ENCODE measurements at places on chromosomes 12 and 14.

GRCh38 chr12:9335867-9336266, 127.7 kb upstream of the PZP start:
- DNase-seq = no peak

DNA sequence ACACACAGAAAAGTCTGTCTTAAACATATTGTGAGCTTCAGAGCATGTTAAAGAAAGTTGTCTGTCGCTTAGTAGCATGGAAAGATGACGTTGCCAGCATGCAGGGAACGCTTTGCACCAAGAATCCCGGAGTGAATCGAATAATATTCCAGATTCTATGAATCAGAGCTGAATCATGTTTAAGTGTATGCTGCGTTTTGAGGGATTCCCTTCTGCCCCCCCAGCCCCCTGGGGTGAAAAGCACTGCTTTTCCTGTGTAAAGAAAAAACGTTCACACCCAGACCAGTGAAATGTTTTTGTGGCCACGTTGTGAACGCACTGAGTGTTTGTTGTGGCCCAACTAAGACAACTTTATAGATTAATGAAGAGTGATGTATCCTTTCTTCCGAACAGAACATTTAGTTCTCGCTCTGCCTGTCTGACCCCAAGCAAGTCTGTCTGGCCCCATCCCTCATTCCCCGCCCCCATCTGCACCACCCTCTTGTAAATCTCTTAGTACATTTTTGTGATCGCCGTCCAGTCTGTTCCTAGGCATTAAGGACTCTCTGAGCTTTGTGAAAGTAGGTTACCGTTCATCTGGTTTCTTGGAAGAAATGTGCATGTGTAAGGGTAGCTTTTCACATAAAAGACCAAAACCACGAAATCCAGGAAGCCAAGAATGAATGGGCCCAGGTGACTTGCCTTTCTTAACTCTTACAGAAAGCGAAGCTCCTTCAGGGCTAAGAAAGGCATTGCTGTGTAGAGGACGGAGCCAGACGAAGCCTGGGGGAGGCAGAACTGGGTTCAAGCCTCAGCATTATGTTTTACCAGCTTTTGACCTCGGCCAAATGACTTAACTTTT, 103.0 kb downstream of the SAMD4A start:
- DNase-seq = no peak

- no peak for DNase-seq
These were observed 118.6 kb downstream of the DICER1 start for GRCh38 chr14:95038521-95039250.

- DNase-seq = no peak
These were observed 259.7 kb downstream of the NELL2 start for GRCh38 chr12:44616402-44616801.
